ENCODE measurements at places on chromosomes 7 and 10.

DNA sequence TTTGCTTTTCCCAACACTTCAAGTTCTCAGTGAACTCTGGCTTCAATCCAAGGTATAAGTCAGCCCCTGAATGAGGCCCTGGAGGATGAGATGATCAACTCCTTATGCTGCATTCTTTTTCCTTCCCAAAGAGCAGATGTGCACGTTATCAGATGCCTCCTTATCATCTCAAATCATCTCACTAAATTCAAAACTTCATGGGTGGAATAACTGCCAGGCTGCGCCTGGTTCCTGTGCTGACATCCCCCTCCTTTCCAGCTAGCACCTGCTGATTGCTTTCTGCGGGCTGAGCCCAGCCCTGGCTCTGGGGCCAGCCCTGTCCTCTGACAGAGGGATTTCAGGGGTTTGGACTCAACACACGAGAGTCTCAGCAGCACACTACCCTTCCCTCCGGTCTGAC is 44.9 kb downstream of the TLL2 start:
- DNase-seq: no peak

- peak; percentile 62 for DNase-seq
These were observed 313.3 kb upstream of the AKR1E2 start for GRCh38 chr10:4512671-4513240.

GRCh38 chr7:99579281-99579955 is 18.6 kb upstream of the TMEM225B start:
- no peak for DNase-seq

DNA sequence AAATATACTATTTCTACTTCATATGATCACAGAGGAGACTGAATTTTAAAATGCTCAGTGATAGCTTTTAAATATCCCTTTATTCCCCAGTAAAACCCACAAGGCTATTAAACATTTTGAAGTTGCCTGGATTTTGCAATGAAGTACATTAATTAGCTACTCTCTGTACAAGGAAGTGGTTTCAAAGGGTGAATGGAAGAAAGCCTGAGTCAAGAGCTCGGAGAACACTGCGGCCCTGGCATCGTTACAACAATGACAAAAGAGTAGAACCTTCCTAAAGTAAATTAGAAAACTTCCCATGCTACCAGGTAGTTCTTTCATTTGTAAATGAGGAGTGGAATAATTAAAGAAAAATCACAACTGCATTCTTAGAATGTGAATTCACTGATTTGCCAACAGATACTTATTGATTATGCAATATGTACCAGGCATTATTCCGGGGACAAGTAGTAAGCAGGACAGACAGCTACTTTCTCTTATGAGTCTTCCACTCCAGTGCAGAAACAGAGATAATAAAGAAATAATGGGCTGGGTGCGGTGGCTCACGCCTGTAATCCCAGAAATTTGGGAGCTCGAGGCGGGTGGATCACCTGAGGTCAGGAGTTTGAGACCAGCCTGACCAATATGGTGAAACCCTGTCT is 63.0 kb downstream of the ZNF22 start:
- no peak for DNase-seq

DNA sequence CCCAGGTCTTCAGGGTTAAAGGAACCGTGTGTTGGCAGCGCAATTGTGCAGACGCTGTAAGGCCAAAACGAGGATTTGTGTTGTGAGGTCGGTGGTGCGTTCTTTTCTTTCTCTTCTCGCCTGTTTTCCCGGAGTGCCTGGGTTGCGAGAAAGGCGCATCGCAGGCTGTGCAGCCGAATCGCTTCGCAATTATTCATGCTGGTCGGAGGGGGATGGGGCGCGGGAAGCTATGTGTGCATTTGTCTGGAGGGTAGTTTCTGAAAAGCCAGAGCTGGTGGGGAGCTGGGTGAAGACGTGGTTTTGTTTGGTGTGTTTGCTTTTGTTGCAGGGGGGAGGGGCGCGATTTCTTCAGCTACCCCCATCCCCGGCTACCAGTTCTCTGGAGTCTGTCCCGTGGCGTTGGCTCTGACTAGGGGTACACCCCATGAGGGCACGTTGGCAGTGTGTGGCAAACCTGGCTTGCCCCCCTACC is 2.1 kb downstream of the MXI1 start:
- DNase-seq: peak; percentile 72

DNA sequence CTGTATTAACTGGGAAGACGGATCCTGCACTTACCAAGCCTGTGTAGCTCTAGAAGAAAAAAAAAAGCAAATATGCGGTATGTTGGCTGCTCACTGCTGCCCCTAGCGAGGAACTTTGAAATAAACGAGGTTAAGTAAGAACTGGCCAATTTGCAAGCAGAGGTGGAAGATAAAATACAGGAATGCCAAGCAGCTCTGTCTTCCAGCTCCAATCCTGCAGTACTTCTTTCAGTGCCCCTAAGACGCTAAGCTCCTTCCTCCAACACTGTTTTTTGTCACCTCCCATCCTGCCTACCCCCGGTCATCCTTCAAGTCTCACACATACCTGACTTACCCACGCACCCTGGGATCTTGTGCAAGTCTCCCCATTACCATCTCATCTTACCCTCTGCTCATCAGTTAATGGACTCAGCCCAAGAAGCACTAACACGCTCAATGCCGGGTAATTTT is 809 bp downstream of the C10orf143 start:
- peak; percentile 86 for DNase-seq

DNA sequence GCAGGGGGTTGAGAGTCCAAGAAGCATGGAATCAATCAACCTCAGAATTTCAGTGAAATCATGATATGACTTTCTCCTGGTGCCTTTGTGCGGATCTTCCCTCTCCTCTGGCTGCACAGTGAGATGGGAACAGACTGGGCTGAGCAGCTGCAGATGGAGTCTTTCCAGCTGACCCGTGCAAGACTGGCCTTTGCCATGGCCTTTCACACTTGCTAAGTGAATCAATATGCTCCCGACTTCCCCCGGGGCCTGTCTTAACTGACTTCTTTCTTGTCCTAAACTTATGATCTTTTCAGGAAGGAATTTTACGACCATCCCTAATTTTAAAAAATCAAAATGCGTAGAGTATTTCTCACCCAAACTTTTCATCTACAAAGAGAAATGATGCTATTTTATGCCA is 469.9 kb downstream of the GALNT17 start:
- no peak for DNase-seq

GRCh38 chr7:50699143-50699542 is 83.6 kb downstream of the GRB10 start:
- DNase-seq: no peak

DNA sequence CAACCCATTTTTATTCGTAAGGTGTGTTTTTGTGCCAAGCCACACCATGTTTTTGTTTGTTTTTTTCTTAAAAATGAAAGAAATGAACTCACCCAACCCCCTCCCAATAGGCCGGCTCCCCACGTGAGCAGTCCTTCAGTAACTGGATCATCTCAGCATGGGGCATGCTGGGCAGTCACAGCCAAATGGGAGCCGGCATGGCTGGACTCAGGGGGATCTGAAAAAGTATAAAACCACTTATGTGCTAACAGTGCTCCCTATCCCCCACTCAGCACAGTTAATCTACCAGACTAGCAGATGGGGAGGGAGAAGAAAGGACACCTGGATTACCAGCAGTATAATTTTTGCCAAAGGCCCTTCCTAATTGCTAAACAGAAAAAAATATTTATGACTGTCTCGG is 39.3 kb downstream of the BAZ1B start:
- no peak for DNase-seq

DNA sequence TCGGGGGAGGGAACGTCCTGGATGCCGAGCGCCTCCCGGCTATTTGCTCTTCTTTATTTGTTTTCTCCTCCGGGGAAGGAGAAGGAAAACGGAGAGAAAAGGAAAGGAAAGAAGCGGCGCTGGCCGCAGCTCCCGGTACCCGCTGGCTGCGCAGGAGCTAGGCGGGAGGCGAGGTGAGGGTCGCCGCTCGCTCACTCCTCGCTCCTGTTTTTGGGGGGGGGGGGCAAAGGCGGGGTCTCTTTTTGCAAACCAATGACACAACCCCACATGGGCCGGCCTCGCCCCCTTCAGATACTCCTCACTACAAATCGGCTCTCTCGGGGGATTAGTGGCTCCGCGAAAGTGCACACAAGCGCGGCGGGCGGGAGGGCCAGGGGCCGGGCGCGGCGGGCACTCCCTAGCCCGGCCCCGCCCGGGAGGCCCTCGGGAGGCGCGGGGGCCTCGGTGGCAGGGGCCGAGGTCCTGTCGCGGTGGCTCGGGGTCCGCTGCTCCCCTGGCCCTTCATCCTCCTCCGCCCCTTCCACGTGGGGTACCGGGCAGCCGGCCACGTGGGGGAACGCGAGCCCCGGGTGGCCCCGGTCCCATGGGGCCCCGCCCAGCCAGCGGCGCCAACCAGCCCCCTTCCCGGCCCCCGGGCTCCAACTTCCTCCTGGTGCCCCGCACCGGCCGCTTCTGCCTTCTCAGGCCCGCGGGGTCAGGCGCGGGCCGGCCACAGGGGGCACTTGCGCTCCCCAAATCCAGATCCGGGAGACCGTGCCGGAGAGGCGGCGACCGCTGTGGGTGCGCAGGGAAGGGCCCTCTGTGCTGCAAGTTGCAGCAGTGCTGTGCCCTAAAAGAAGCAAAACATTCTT is 718 bp upstream of the CTBP2 start:
- peak; percentile 89 for DNase-seq

GRCh38 chr10:44382131-44382858 is 2.6 kb downstream of the CXCL12 start:
- no peak for DNase-seq

GRCh38 chr7:50332241-50333165 is 28.0 kb downstream of the IKZF1 start:
- DNase-seq: no peak
